ENCODE measurements at places on chromosomes 4 and X.

DNA sequence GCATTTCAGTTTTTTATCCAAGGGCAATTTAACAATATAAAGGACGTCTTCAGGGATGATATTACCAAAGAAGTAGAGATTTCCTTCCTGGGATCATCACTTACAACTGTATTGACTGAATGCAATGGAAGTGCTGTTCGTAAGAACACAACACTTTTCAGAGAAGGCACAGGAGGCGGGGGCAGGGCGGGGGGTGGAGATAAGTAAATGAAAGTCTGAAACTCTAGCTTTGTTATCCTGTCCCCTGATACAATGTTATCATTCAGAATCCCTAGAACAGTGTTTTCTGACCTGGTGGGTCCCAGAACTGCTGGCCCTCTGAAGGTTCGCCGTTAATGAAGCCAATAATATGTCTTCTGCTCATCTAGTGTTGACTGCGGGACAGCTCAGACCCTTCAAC is 124.6 kb downstream of the NSUN7 start:
- no peak for DNase-seq

DNA sequence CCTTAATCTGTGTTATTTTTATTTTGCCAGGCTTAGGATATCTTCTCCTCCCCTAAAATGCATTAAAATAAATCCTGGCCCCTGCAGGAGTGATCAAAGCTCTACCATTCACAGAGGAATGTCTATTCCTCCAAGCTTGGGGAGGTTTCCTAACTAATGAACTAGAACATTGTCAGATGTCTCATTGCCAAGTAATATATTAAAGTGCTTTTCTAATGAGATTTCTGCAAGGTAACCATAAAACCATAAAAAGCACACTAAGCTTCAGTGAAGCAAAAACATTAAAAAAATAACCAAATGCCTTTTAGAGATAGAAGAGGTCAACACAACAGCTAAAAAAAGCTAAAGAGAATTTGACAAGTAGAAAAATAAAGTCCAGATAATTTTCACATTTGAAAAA is 34.8 kb downstream of the IGFBP7 start:
- no peak for DNase-seq

- no peak for DNase-seq
Measured at GRCh38 chr4:110632506-110633357, 9.9 kb upstream of the PITX2 start.

DNA sequence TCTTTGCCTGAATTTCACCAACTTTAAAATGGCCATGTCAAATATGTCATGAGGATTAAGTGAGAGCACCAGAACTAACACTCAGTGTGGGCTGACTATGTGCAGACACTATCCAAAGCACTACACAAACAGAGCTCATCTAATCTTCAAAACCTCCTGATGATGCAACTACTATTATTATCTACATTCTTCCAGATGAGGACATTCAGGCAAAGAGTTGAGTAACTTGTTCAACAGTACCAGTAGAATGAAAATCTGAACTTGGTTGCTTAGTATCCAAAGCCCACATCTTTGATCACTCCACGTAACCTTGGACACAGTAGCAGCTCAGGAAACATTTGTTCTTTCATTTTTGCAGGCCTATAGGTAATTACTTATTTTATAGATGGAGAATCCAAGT is 90.1 kb downstream of the ATP8A1 start:
- no peak for DNase-seq

- no peak for DNase-seq
Measured at GRCh38 chr4:85842540-85842939, 367.6 kb downstream of the ARHGAP24 start.

GRCh38 chrX:136048446-136048845 is 63.2 kb downstream of the SLC9A6 start:
- DNase-seq: no peak

GRCh38 chr4:85548841-85549240 is 73.9 kb downstream of the ARHGAP24 start:
- DNase-seq: no peak

- no peak for DNase-seq
Measured at GRCh38 chrX:69131886-69132285, 33.4 kb downstream of the PJA1 start.

DNA sequence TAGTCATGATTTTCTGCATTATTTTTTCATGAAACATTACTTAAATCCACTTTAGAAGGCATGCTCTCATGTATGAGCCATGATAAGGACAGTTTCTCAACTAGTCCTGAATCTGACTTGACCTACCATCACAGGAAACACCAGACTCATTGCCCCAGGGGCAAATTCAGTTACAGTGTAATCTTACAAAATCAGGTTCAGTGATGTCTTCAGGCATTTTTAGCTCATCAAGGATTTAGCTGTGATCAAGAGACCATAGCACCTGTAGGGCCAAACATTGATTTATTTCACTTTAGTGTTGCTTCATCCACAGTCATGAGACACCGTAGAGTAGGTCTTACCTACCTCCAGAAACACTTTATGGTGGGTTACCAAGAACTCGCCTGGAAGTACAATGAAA is 3.1 kb upstream of the TASL start:
- DNase-seq: no peak

DNA sequence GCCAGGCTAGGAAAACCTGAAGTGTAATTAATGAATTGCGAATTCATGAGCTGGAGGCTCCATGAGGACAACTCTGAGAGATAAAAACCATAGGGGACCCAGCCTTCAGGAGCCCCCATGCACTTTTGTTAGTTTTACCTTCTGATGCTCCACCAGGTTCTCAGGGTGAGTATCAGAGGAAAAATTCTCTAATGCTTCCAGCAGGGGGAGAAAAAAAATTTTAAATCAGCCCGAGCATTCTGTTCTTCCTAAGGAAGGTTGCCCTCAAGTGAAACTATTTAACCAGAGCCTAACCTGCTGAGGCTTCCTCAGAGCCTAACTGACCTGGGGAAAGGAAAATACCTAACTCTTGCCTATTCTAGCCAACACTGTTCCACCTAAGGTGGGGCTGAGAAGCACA is 552.6 kb downstream of the PPARGC1A start:
- no peak for DNase-seq

GRCh38 chr4:102169345-102169744 is 175.9 kb downstream of the SLC39A8 start:
- no peak for DNase-seq

DNA sequence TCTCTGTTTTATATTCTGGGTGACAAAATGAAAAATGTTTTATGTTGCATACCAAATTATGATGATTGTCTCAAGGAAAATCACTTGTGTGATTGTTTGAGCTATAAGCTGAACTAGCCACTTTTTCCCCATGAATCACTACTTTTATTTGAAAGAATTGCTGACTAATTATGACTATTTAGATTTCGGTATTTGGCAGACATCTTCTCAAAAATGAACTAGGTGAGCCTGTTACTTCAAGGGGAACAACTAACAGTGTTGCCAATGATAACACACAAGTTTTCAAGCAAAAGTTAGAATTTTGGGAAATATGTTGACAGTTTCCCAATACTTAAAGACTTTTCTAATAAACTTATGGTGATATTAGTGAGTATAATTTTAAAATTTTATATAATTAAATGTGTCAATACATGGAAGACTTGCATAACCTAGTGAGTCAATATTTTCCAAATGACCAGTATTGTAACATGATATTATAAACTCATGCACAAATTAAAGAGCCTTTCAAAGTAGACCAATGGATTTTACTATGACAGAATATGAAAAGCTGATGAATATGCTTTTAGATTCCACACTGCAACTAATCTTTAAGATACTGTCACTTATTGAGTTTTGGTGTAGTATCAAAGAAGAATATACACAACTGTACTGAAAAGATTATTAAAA is 187.7 kb upstream of the GATB start:
- no peak for DNase-seq
